ENCODE measurements at places on chromosomes 11 and 22.
A peak's percentile ranks its signal among the peaks of the same experiment; 100 is the strongest.

- no peak for DNase-seq
These were observed 9.4 kb downstream of the DPP3 start for GRCh38 chr11:66489636-66490035.

GRCh38 chr11:26204101-26204500 is 127.8 kb upstream of the ANO3 start:
- no peak for DNase-seq

DNA sequence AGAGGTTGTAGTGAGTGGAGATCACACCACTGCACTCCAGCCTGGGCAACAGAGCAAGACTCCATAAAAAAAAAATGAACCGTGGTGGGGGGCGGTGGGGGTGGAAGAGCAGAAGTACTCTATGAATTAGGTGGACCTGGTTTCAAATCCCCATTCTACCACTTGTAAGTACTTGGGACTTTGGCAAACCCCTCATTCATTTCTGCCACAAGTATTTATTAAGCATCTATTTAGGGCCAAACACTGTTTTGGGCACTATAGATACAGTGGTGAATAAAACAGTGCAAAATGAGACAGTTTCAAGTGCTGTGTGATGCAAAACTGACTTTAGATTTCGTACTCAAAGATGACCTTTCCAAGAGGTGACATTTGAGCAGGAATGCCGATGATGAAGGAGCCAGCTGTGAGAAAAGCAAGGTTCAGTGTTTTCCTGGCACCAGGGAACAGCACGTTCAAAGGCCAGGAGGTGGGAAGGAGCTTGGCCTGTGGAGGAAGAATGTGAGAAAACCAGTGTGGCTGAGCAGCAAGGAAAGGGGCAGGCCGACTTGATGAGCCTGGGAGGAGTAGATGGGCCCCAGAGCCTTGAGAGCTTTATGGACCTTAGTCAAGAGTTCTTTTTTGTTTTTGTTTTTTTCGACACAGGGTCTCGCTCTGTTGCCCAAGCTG is 1.4 kb upstream of the TMEM134 start:
- no peak for DNase-seq

DNA sequence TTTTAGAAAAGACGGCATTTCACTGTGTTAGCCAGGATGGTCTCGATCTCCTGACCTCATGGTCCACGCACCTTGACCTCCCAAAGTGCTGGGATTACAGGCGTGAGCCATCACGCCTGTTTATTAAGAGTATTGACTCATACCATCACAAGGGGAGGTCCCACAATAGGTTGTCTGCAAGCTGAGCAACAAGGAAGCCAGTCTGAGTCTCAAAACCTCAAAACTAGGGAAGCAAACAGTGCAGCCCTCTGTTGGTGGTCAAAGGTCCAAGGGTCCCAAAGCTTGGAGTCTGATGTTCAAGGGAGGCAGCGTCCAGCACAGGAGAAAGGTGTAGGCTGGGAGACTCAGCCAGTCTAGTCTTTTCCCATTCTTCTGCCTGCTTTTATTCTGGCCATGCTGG is 32.8 kb upstream of the LDLRAD3 start:
- no peak for DNase-seq

GRCh38 chr11:11871991-11872401 is 30.2 kb downstream of the USP47 start:
- DNase-seq: no peak

- DNase-seq: no peak
These were observed 15.2 kb upstream of the SLC6A5 start for GRCh38 chr11:20584093-20584774.

DNA sequence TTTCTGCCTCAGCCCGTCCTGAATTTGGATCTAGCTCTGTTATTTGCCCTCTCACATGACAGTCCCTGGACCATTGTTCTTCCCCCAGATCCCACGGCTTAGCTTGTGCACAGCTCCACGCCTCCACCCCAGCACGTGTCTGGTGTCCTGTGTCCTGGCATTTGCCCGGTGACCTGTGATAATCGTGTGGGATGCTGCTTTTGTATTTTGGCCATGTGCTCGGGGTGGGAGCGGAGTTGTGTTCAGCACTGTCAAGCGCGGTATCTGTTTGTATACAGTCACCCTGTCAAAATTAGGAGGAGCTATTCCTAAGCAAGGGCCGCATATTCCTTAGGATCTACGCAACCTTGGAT is 11.9 kb downstream of the ADAMTS8 start:
- DNase-seq: no peak

GRCh38 chr22:45911601-45912271 is 65.2 kb downstream of the WNT7B start:
- DNase-seq: no peak

DNA sequence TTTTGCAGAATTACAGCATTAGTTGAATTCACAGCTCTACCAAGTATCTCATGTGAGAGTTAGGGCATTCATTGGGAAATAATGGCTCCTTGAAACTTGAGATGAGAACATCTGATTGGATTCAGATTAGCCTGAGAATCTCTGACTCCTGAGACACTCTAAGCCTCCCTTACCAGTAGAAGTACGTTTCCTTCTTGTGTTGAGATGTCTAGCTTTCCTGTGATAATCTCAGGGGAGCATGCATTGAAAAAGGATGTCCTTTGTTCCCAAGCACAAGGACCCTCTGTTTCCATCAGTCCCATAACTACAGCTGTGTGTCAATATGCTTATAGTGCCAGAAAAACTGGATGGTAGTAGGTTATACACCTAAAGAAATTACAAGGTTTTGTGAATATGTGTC is 35.2 kb upstream of the RDX start:
- DNase-seq: no peak

DNA sequence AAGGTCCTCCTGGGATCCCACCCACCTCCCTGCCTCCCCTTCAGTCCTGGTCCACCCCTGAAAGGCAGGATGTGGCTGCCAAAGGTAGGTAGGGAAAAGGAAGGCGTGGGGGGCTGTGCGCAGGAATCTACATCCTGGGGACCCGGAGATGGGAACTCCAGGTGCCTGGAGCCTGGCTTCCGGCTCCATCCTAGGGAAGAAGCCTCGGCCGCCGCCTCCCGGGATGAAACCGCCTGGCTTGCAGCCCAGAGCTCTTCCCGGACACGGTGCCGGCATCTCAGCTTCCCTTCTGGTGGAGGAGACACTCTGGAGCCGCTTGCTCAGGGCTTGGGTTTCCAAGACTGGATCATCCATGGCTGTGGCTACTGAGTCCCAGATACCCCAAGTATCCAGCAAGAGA is 33.3 kb upstream of the PDGFB start:
- peak; percentile 61 for DNase-seq
